Stimulated activated CD8-positive, alpha-beta memory T cell treated with anti-CD3 and anti-CD28 coated beads, Interleukin-7, amount 100 ng/mL, for 1 hour (primary cell): ENCODE measurements at places on chromosomes 7 and 10.

GRCh38 chr7:94433224-94433623 lies 38.5 kb downstream of the COL1A2 start:
- no peak for DNase-seq

GRCh38 chr10:25766687-25767221 lies 167.3 kb upstream of the MYO3A start:
- no peak for DNase-seq

GRCh38 chr10:95278061-95278988 lies 12.5 kb downstream of the PDLIM1 start:
- DNase-seq = no peak

DNA sequence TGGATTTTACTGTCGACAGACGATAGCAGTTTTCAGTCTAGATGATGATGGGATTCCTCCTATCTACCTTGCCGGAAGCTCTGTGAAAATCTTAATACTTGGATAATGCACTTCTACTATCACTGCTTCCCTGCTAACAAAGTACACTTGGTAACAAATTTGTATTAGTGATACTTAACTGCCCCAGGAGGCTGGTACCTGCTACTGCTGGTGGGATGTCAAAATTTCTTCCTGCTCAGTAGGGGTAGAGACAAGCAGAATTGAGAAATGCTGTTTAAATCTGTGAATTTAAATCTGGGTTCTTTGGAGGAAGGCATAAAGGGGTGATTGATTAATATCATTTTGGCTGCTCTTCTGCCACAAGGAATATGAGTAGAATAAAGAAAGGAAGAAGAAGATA lies 99.8 kb upstream of the STRIP2 start:
- no peak for DNase-seq

DNA sequence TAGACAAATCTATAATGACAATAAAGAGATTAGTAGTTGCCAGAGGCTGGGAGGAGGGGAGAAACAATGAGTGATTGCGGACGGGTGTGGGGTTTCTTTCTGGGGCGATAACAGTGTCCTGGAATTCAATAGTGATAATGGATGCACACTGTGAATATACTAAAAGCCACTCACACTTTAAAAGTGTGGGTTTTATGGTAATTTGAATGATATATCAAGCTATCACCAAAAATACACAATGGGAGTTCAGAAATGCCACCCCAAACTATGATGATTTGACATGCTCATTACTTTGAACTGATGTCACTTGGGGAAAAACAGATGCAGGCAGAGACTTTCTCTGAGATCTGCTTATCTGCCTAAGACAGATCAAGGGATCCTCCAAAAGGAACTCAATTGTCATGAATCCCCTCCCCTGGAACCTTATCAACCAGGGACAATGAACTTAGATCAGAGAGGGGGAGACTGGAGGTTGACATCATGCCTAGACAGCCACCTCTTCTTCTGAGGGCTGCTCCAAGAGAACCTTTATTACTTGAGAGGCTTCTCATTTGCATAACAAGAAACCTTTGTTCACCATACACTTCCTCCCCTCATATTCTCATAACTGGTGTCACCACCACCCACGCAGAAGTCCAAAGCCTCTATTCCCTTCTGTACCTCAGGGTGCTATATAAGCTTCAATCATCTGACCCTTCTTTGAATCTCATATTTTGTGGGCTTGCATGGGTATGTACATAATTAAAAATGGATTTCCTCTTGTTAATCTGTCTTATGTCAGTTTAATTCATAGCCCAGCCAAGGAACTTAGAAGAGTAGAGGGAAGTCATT lies 14.8 kb upstream of the ZC3HAV1 start:
- DNase-seq = no peak

GRCh38 chr10:74585231-74586087 lies 240.9 kb upstream of the KAT6B start:
- no peak for DNase-seq

GRCh38 chr7:83643012-83643411 lies 5.9 kb downstream of the SEMA3E start:
- no peak for DNase-seq
